ENCODE measurements at places on chromosomes 6 and 20.

GRCh38 chr6:21596145-21596948 is 2.8 kb downstream of the SOX4 start:
- no peak for DNase-seq

DNA sequence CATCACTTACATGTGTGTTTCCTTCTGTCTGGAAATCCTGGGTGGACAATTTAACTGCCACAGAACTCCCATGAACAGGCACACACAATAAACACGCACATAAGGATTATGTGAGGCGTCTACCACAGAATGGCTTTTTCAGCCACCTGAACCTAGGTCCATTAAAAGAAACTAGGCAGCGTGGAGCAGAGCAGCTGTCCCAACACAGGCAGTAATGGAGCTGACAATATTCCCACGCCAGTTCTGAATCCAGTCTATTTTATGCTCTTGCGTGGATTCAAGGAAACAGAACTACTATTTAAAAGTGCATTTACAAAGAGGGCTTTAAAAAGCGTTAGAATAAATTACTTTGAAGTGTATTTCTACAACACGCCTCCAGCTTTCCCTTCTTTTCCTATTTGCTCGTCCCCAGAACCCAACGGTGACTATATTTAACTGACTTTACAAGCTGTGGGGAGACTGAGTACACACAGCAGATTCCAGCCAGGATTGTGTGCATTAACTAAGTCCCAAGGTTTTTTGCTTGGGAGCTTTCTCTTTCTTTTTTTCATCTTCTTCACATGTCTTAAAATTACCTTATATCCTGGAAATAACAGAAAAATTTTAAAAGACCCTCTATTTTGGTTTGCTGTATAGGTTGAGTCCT is 95.9 kb downstream of the GMDS start:
- DNase-seq, result no peak

DNA sequence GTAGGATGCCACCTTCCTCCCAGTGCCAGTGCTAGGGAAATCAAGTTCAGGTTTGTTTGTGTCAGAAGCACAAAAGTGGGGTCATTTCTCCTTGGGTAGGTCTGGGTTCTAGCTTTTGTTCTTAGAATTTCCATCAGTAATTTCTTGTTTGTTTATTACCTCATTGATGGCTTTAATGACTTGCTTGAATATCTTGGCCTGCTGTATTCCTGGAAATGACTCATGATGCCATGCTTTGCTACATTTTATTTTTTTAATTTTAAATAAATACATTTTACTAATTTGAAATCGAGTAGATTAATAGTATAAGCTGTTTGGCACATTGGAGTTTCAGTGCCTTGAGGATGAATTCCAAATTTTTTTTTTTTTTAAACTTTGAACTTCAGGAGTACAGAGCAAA is 189.6 kb downstream of the JARID2 start:
- DNase-seq, result no peak

DNA sequence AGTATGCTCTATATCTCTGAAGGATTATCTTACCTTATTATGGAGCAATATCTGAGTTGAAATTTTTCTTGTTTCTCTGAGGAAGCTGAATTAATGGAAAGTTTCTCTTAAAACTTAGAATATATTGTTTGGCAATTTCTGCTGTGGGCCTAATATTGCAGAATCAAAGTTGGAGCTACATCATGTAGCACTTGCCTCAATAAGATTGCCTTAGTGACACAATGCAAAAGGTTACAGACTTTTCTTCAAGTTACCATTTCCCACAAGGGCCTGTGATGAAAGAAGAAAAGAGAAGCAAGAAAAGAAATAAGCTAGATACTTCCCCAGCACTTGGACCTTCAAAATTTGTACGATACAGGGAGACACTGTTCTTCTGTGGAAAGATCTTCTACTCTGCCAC is 151.2 kb downstream of the SOBP start:
- DNase-seq, result no peak

DNA sequence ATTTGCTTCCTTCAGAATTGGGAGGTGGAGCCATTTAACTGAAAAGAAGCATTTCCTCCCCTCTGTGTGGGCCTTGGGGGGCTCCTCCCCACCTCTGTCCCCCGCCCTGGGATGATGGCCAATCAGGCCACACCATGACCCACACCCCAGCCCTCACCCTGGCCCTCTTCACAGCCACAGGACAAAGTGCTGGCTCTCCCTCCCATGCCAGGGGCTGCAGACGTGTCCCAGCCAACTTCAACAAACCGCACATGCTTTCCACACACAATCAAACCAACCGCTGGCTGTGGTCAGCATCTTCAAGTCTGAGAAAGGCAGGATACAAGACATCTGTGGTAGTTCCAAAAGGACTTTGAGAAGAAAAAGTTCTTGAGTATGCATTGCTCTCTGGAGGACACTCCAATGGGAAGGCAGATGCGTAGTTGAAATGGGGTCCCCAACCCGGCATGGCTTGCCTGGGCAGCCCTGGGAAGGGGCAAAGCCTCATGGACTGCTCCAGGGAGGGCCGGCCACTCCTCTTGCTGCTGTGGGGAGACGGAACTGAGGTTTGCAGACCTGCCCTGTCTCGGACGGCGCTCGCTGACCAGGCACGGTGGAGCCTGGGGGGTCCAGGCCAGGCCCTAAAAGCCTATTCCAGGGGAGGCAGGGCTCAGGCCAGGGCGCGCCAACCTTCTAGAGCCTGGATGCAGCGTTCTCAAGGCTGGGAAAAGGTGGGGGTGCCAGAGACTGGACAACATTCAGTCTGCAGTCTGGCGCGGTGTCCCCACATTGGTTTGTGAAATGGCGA is 12.2 kb downstream of the TTLL2 start:
- DNase-seq, result no peak

DNA sequence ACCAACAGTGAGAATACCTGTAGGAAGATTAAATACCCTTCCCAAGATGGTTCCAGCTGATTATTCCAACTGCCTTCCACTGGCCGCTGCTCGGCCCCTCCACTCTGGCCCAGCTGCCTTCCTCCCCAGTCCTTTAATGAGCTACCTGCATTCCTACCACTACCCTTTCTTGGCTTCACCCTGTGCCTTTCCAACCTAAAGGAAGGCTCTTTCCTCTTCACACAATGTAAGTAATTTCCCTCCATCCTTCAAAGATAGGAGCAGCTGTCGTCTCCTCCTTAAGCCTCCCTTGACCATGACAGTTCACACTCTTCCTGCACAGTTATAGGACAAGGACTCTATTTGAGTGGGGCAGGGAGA is 16.2 kb upstream of the SNX9 start:
- DNase-seq, result no peak

- DNase-seq, result no peak
Measured at GRCh38 chr6:22300273-22300998, 3.6 kb upstream of the PRL start.

DNA sequence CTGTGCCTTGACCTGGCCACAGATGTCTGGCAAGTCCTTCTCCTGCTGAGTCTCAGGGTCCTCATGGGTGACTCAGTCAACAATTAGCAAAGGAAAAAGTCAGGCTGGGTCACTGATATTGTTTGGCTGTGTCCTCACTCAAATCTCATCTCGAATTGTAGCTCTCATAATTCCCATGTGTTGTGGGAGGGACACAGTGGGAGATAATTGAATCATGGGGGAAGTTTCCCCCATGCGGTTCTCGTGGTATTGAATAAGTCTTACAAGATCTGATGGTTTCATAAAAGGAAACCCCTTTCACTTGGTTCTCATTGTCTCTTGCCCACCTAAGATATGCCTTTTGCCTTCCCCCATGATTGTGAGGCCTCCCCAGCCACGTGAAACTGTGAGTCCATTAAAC is 45.7 kb downstream of the PREX1 start:
- no peak for DNase-seq

DNA sequence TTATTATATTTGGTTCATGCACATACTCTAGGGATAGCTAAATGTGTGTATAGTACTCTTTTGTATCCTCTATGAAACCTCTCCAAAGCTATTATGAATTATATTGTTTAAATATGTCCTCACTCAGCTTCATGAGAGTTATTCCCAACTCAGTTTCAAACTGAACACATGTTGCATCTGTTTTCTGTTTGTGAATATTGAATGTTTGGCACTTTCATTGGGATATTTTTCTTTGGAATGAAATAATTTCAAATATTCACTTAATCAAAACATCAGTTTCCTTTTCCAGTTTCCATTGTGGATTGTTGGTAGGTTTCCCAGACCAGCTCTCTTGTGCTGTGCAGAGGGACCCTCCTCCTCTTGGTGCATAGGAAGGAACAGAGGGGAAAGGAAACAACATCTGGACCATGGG is 46.6 kb downstream of the HDAC2 start:
- DNase-seq, result no peak

DNA sequence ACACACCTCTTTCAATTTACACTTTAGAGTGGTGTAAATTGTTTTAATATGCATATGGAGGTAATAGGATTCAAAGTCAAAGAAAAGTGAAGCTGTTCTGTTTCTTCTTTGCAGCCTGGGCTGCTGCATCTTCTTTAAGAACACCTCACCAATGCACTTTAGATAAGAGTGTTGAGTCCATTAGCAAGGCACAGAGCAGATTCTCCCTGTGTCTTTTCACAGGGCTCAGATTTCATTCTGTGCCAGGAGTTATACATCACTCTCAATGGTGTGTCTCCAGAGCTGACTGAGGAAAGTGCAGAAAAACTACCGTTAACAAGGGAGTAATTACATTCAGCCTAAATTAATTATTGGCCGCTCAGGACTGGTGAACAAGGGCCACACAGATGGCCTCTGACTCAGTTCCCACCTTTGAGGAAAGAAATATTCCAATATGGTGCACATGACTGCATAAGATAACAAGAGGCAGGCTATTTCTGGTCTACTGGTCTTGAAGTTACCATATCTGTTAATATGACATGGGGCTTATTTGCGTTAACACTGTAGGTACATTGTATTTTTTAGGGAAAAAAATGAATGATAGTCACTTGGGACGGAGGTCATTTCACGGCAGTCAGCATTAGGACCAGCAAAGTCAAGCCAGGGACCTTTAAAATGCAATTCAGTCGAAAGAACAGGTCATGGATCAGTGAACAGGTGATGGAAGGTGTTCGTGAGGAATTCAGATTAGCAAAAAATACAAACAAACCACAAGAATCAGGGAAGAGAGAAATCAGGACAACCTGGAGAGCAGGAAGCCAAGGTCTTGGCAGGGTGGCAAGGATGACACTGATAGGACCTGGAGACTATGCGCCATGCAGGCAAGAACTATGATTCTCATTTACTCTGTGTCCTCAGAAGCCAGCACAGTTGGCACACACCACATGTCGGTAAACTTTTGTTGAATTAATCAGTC is 203.7 kb downstream of the TBX18 start:
- no peak for DNase-seq

Data from stimulated activated CD4-positive, alpha-beta T cell treated with anti-CD3 and anti-CD28 coated beads, Interleukin-1b, Interleukin-23, amount 100 ng/mL, for 48 hours (primary cell).